ENCODE measurements at places on chromosomes 13 and 19. TPM values are rescaled to one million over a fixed set of nuclear protein-coding genes. Genes with fewer than 3 reads are reported as not detected.

DNA sequence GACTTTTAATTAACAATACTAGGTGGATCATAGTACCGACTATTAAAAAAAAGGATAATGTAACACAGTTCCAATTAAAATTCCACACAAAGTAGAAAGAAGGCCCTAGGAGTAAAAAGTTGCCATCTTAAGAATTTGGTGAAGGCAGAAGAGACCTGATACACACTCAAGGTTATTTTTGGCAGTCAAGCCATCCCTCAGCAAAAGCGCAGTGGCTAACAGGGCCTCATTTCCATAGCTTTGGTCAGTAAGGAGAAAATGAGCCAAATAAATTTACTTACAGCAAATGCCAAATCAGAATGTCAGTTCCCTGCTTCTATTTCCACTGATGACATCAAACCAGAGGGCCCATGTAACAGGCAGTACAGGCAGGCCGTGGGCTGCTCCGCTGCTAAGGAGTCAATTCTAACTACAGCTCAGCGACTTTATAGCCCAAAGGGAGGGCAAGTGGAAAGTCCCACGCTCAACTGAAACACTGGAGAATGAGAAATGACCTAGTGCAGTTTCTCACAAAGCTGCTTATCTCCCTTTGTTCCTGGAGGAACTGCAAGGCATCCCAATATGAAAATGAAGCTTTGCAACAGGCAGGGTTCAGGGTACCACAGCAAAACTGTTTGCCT lies 6.3 kb downstream of the ARGLU1 start:
- H3K36me3 ChIP-seq: peaks cover 49% of the 10 kb centered on the region
- no peaks in the 10 kb centered on the region for H3K27me3 ChIP-seq

The SLC46A3 gene
- total RNA-seq: 15.4 TPM

The SLC6A16 gene
- total RNA-seq: 0.33 TPM

The SHD gene
- total RNA-seq: 97.9 TPM
